ENCODE measurements at places on chromosomes 7 and 10.
A peak's percentile ranks its signal among the peaks of the same experiment; 100 is the strongest.

GRCh38 chr7:91212582-91212981 lies 51.7 kb upstream of the FZD1 start:
- no peaks in the 10 kb centered on the region for H3K4me1 ChIP-seq
- H3K4me3 ChIP-seq: no peak overlapping the region
- no peak overlapping the region for H3K27ac ChIP-seq
- H3K36me3 ChIP-seq: no peaks in the 10 kb centered on the region

- H3K27me3 ChIP-seq: no peaks in the 10 kb centered on the region
- no peak overlapping the region for H3K27ac ChIP-seq
- no peaks in the 10 kb centered on the region for H3K36me3 ChIP-seq
- H3K4me3 ChIP-seq: no peak overlapping the region
These were observed 722.3 kb downstream of the KCNMA1 start for GRCh38 chr10:76915316-76915715.

GRCh38 chr10:69801094-69801433 lies 642 bp upstream of the COL13A1 start:
- no peak overlapping the region for H3K4me3 ChIP-seq
- H3K4me1 ChIP-seq: no peaks in the 10 kb centered on the region
- H3K27ac ChIP-seq: no peak overlapping the region

GRCh38 chr10:128612195-128612594 lies 486.0 kb upstream of the MKI67 start:
- no peaks in the 10 kb centered on the region for H3K27me3 ChIP-seq
- H3K27ac ChIP-seq: no peak overlapping the region
- no peaks in the 10 kb centered on the region for H3K36me3 ChIP-seq
- H3K4me3 ChIP-seq: no peak overlapping the region

GRCh38 chr7:31664890-31665289 lies 22.1 kb upstream of the PPP1R17 start:
- H3K4me1 ChIP-seq: no peaks in the 10 kb centered on the region
- no peak overlapping the region for H3K4me3 ChIP-seq
- DNase-seq: no peak
- no peaks in the 10 kb centered on the region for H3K27me3 ChIP-seq

DNA sequence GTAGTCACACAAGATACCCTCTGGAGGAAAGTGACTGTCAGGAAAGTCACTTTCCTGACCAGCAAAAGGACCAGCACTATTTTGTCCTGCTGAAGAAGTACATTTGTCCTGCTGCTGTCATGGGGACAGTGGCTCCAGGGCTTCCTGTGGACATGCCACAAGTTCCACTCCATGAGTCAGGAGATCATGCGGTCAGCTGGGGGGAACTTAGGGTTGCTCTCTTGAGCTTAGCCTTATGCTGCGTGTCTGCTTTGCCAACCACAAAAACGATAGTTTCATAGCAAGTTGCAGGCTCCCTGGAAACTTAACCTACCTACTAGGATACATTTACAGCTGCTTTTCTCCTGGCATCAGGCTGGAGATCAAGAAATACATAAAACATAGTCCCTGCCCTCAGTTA lies 19.8 kb upstream of the ALOX5 start:
- H3K27me3 ChIP-seq: no peaks in the 10 kb centered on the region
- H3K36me3 ChIP-seq: no peaks in the 10 kb centered on the region
- DNase-seq: no peak
- no peak overlapping the region for H3K27ac ChIP-seq

- no peak for DNase-seq
- no peak overlapping the region for H3K27ac ChIP-seq
- peaks cover 32% of the 10 kb centered on the region for H3K4me1 ChIP-seq
- no peak overlapping the region for H3K4me3 ChIP-seq
- H3K27me3 ChIP-seq: no peaks in the 10 kb centered on the region
These were observed 69.1 kb upstream of the MXI1 start for GRCh38 chr10:110138197-110138812.

DNA sequence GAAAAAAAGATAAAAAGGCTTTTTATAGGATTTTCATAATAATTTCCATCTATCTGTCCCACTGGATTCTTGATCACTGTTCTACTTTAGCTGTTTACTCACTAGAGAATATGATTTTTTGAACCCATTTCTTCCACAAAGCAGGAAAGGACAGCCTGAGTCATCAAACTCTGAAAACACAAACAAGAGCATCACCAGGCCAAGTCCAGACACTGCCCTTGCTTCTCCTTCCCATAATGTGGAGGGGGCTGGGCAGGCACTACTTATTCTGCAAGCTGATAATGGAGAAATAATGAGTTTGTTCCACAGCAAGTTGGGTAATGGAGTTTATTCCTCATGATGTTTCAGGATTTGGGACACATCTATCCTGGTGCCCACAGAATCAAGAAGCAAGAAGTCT lies 13.0 kb upstream of the KCNIP2 start:
- H3K27ac ChIP-seq: no peak overlapping the region
- H3K4me1 ChIP-seq: no peaks in the 10 kb centered on the region
- no peak overlapping the region for H3K4me3 ChIP-seq
- no peak for DNase-seq
- no peaks in the 10 kb centered on the region for H3K27me3 ChIP-seq
- no peaks in the 10 kb centered on the region for H3K36me3 ChIP-seq

DNA sequence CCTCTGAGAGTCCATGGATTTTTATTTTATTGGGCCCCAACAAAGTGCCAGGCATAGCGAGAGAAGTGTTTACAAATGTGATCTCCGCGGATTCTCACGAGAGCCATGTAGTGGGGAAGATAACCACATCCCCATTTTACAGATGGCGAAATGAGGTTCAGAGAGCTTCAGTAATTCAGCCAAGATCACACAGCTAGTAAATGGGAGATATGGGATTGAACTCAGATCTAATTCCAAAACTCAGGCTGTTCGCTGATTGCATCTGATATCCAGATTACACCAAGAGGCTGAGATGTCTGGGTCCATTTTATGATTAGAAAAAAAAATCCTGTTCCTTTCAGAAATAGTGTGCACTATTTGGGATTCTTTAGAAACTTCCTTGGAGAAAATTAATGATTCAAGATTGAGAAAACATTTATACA lies 1.3 kb downstream of the FAS start:
- peak overlapping the region; percentile 98 for H3K27ac ChIP-seq
- no peaks in the 10 kb centered on the region for H3K4me1 ChIP-seq
- H3K36me3 ChIP-seq: no peaks in the 10 kb centered on the region
- no peaks in the 10 kb centered on the region for H3K27me3 ChIP-seq
- peak overlapping the region; percentile 80 for H3K4me3 ChIP-seq
- DNase-seq: no peak

- H3K4me3 ChIP-seq: no peak overlapping the region
- H3K4me1 ChIP-seq: no peaks in the 10 kb centered on the region
- H3K27me3 ChIP-seq: no peaks in the 10 kb centered on the region
- H3K27ac ChIP-seq: no peak overlapping the region
These were observed 29.0 kb downstream of the KIAA1217 start for GRCh38 chr10:24237801-24238395.

GRCh38 chr7:93958651-93959050 lies 37.1 kb downstream of the GNG11 start:
- H3K27me3 ChIP-seq: no peaks in the 10 kb centered on the region
- H3K27ac ChIP-seq: no peak overlapping the region
- DNase-seq: no peak
- no peak overlapping the region for H3K4me3 ChIP-seq

- no peak for DNase-seq
- H3K4me1 ChIP-seq: no peaks in the 10 kb centered on the region
- H3K4me3 ChIP-seq: no peak overlapping the region
- no peak overlapping the region for H3K27ac ChIP-seq
- no peaks in the 10 kb centered on the region for H3K36me3 ChIP-seq
- H3K27me3 ChIP-seq: no peaks in the 10 kb centered on the region
These were observed 65.1 kb downstream of the RSU1 start for GRCh38 chr10:16752099-16752498.

DNA sequence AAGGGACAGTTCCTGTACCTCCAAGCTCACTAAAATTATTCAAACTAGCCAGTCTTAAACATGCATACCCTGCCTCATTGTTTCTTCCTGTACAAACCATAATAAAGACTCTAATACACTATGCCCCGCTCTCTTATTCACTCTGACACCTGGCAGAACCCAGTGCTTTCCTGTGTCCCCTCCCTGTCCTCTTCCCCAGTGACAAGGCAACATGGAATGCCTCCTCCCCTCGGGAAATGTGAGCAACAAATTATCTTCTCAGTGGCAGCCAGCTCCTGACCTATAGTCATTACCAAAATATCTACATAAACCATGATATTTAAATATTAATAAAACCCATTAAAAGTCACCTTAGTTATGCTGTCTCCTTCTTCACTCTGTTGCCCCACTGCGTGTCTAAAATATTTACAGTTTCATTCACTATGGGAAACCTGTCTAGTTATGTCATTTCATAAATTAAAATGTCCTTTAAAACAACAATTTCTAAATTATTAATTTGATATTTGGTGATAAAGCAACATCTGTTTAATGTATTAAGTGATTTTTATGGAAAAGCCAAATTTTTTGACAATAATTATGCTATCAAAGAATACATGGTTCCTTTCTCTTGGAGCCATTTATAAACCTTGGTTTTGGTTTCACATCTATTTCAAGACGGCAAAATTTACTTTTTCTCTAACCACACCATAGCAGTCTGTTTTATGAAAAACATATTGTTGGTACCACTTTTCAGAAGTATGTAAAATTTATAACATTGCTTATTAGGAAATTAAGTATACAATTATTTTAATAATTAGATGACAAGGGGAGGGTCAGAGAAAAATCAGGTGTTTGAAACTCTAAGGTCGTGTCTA lies 1355.2 kb downstream of the XPNPEP1 start:
- no peak overlapping the region for H3K27ac ChIP-seq
- no peak overlapping the region for H3K4me3 ChIP-seq
- no peaks in the 10 kb centered on the region for H3K4me1 ChIP-seq
- no peaks in the 10 kb centered on the region for H3K36me3 ChIP-seq
- no peak for DNase-seq

GRCh38 chr7:37311355-37311754 lies 137.3 kb downstream of the ELMO1 start:
- H3K4me3 ChIP-seq: no peak overlapping the region
- H3K27ac ChIP-seq: no peak overlapping the region
- DNase-seq: no peak

DNA sequence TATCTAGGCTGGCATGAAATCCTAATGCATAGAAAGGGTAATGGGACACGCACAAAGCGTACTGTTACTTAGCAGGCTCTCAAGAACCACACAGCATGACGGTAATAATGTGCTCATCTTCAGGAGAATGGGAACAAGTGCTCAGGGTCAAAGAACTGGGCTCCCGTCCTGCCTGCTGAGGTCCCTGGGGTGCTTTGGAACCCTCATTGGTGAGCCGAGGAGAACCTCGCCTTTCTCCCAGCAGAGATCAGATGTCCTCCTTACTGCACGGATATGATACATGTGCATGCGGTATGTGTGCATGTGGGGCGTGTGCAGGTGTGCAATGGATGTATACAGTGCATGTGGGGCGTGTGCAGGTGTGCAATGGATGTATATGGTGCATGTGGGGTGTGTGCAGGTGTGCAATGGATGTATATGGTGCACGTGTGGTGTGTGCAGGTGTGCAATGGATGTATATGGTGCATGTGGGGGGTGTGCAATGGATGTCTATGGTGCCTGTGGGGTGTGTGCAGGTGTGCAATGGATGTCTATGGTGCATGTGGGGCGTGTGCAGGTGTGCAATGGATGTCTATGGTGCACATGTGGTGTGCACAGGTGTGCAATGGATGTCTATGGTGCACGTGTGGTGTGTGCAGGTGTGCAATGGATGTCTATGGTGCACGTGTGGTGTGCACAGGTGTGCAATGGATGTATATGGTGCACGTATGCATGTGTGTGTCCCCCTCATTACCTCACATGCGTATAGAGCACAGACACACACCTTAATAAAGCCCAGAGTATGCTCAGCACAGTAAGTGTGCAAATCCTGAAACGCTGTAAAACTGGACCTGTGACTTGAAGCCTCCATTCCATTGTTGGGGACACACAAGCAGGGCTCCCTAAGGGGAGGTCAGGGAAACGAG lies 336.3 kb downstream of the PTPRN2 start:
- no peak overlapping the region for H3K27ac ChIP-seq
- no peak overlapping the region for H3K4me3 ChIP-seq
- no peaks in the 10 kb centered on the region for H3K27me3 ChIP-seq
- H3K36me3 ChIP-seq: no peaks in the 10 kb centered on the region

- H3K4me3 ChIP-seq: no peak overlapping the region
- no peaks in the 10 kb centered on the region for H3K27me3 ChIP-seq
- no peak overlapping the region for H3K27ac ChIP-seq
- no peak for DNase-seq
- H3K4me1 ChIP-seq: no peaks in the 10 kb centered on the region
- no peaks in the 10 kb centered on the region for H3K36me3 ChIP-seq
These were observed 154.4 kb upstream of the SH2B2 start for GRCh38 chr7:102132209-102132752.

DNA sequence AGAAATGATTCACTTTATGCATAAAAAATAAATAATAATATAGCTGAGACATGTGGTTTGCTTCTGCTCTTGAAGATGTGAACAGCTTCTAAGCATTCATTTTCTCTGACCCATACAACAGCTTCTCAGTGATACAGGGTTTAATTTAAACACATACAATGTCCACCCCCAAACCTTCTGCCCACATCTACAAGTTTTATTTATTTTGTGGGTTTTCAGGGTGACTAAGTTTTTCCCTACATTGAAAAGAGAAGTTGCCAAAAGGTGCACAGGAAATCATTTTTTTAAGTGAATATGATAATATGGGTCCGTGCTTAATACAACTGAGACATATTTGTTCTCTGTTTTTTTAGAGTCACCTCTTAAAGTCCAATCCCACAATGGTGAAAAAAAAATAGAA lies 17.2 kb downstream of the INHBA start:
- H3K36me3 ChIP-seq: no peaks in the 10 kb centered on the region
- H3K4me3 ChIP-seq: no peak overlapping the region
- no peaks in the 10 kb centered on the region for H3K27me3 ChIP-seq
- H3K27ac ChIP-seq: no peak overlapping the region

- H3K4me1 ChIP-seq: no peaks in the 10 kb centered on the region
- H3K4me3 ChIP-seq: no peak overlapping the region
- H3K27ac ChIP-seq: no peak overlapping the region
- H3K27me3 ChIP-seq: no peaks in the 10 kb centered on the region
- DNase-seq: peak; percentile 32
These were observed 32.3 kb downstream of the CHAT start for GRCh38 chr10:49645871-49646870.

DNA sequence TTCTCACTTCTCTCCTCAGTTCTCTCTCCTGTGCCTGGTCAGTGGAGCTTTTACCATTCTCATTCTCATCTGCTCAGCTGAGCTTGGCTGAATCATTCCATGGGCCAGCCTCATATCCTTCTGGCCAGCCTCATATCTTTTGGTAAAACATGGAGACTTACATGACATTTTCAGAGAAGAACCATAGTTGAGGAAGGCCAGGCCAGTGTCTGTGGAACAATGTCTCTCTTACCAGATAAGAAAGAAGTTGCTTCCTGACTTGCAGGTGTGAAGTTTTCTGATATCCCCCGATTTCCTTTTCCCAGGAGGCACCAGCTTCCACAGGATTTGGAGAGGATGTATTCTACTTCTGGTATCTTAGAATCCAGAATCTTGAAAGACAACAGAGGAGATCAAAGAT lies 24.7 kb downstream of the ST7 start:
- H3K36me3 ChIP-seq: no peaks in the 10 kb centered on the region
- no peak overlapping the region for H3K27ac ChIP-seq
- DNase-seq: no peak
